ENCODE measurements at places on chromosomes 4 and X.

DNA sequence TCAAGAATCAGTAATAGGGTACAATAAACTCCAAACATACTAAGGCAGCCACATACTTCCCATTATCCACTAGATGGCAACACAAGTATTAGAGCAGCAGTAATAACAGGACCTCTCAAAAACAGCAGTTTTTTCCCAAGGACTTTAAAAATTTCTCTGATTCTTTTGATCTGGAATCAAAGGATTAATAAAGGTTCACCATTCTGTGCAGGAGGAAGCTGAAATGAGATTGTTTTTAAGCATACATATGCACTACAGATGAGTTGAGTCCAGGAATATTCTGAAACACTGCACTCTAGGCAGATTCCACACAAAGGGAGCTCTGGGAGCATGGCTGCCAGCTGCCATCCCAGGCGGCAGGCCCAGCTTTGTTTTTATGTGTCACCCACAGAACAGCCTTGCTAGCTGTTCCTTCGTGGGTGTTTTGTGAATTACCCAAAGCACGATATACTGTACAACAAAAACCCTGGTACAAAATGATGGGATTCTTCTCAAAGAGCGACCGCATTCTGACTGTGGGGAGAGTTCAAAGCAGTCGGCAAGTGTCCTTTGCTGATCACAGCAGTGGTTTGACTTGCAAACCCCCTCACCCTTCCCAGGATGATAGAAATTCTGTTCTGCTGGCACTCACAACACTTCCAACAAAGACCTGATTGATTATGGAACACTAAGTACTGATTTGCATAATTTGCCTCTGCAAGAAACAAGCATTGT, 61.0 kb downstream of the STX18 start:
- no peak for DNase-seq

DNA sequence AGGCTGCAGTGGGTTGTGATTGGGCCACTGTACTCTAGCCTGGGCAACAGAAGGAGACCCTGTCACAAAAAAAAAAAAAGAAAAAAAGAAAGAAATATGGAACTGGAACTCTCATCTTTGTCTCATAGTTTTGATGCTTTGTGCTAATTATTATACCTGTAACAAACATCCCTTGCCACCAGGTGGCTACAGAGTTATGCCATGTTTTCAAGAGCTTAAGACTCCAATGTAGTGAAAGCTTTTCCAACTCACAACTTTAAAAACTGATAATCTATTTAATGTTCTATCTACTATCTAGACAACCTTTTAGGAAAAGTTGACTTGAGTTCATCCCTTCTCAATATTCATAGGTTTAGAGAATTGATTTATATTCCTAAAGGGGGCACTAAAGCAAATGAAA, 42.4 kb downstream of the HTR2C start:
- DNase-seq, result no peak

- no peak for DNase-seq
Observed at GRCh38 chrX:16429406-16429805, 220.6 kb upstream of the S100G start.

DNA sequence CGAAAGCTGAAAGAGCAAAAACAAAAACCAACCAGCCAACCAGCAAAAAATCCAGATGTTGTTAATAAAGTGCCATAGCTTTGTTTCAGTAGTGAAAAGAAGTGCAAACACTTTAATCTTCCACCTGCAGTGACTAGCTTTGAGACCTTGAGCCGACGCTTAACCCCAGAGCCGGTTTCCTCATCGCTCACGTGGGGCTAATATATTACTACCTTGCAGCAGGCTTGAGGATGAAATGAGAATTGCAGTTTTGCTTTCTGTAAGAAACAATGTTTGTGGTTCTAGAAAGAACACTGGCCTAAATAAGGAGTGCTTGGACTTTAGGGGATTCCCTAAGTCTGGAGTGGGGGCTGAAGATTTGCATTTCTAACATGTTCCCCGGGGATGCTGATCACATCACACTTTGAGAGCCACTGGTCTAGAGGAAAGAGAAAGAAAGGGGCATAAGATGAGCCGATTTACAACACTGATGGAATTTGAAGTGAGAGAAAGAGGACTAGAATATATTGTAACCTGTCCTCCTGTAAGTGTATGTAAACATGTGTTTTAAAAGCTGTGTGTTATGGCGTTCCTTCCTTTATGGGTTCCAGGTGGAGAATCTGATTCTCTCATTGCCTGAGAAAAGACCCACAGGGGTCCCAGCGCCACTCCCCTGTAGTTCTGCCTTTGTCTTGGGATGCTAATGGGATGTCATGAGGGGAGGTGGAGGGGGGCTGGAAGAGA, 1.4 kb downstream of the FGF2 start:
- DNase-seq, result peak; percentile 35

GRCh38 chrX:150063138-150063518, 124.8 kb upstream of the EOLA2 start:
- DNase-seq, result no peak

DNA sequence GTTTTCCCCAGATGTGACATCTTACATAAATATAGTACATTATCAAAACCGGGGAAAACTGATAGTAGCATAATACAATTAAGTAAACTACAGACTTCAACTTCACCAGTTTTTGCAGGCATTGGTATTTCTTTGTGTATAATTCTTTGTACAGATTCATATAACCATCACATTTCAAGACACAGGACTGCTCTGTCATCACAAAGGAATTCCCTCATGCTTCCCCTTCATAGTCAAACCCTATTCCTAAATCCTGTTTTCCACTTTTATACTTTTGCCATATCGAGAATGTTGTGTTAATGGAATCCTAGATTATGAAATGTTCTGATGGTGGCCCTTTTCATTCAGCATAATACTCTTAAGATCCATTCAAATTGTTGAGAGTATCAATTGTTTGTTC, 36.0 kb downstream of the STIM2 start:
- no peak for DNase-seq

- no peak for DNase-seq
Observed at GRCh38 chrX:147803948-147804347, 107.8 kb upstream of the FMR1 start.

DNA sequence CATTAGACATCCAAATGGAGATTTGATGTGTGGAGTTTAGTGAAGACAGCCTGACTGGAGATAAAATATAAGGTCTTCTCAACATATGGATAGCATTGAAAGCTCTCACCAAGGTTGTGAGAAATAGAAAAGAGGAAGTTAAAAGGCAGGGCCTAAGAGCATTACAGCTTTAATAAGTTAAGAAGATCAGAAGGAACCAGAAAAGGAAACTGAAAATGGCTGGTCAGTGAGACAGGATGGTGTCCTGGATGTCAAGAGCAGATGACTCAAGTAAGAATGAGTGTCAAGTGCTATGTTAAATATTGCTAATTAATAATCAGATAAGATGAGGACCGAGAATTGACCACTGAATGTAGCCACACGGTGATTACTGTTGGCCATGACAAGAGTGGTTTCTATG, 642.9 kb downstream of the STPG2 start:
- DNase-seq, result no peak

DNA sequence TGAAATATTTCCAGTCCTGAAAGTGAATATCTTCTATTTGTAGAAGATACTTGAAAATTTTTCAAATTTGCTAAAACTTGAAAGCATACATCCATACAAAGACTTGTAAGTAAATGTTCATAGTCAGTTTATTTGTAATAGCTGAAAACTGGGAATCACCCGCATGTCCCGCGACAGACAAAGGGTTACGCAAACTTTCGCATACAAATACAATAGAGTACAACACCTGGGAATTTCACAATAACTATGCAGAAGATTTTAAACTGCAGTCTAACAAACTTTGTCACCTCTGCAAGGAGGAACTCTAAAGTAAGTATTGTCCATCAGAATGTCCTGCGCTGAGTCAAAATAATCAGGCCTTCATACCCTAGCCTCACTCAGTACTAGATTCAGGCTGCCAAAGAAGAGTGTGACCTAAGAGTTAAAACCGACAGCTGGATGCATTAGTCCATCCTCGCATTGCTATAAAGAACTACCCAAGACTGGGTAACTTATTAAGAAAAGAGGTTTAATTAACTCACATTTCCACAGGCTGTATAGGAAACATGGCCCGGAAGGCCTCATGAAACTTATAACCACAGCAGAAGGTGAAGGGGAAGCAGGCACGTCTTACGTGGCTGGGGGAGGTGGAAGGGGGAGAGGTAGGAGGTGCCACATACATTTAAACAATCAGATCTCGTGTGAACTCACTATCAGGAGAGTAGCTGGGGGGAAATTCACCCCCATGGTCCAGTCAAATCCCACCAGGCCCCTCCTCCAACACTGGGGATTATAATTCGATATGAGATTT, 60.4 kb downstream of the MMRN1 start:
- DNase-seq, result no peak

GRCh38 chr4:106471151-106471550, 102.6 kb upstream of the GIMD1 start:
- DNase-seq, result no peak

- no peak for DNase-seq
Observed at GRCh38 chrX:123331859-123332258, 147.8 kb downstream of the GRIA3 start.

- no peak for DNase-seq
Observed at GRCh38 chrX:24133312-24133711, 16.2 kb upstream of the ZFX start.

- DNase-seq, result no peak
Observed at GRCh38 chrX:67610282-67610681, 66.5 kb downstream of the AR start.

DNA sequence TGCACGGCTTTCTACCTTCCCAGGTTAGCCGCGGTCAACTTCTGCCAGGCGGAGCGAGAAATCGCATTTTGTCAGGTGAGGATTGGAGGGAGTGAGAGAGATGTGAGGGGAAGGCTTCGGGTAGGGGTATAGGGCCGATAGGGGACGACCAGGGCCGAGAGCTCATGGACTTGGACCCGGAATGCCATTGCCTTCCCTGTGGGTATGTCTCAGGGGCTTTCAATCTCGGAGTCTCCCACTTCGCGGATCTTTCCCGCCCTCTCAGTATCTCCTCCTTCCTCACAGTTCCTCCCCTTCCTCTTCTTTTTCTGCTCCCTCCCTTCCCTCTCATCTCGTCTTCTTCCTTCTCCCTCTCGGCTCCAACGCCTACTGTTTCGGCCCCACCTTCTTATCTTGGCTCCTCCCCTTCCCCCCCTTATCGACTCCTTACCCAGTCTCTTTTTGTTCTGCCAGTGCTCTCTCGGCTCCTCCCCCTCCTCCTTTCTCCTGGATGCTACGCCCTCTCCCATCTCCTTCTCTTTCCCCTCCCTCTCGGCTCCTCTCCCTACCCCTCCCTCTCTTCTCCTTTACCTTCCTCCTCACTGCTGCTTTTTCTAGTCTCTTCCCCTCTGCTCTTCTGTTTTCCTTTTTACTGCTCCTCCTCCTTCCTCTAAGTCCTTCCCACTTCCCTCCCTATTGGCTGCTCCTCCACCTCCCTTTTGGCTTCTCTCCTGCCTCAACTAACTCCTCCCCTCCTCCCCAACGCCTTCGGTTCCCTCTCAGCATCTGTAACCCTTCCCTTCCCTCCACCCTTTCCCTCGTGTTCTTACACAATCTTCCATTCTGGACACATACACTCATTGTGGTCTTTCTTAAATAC, 29.4 kb upstream of the RBMX start:
- DNase-seq, result peak; percentile 88

GRCh38 chr4:87916626-87917025, 58.9 kb upstream of the SPP1 start:
- no peak for DNase-seq

- DNase-seq, result no peak
Observed at GRCh38 chrX:112254896-112255295, 172.3 kb upstream of the TRPC5 start.

DNA sequence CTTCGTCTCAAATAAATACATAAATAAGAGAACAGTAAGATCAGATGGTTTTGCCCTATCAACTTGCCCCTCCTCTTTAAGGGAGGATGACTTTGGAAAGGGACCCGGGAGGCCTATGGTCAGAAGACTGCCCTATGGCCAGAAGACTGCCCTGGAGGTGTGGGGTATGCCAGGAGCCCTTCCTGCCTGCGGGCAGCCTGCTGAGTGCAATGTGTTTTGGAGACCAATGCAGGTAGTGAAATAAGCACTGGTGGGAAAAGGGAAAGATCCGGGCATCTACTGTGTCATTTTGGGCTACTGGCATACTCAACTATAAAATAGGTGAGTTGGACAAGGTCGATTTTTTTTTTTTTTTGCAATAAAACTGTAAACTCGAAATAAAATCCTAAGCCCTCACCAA, 129.8 kb upstream of the SLC34A2 start:
- DNase-seq, result no peak

GRCh38 chr4:827209-828081, 1.5 kb upstream of the CPLX1 start:
- no peak for DNase-seq

GRCh38 chrX:37759351-37759750, 20.5 kb upstream of the CYBB start:
- no peak for DNase-seq

DNA sequence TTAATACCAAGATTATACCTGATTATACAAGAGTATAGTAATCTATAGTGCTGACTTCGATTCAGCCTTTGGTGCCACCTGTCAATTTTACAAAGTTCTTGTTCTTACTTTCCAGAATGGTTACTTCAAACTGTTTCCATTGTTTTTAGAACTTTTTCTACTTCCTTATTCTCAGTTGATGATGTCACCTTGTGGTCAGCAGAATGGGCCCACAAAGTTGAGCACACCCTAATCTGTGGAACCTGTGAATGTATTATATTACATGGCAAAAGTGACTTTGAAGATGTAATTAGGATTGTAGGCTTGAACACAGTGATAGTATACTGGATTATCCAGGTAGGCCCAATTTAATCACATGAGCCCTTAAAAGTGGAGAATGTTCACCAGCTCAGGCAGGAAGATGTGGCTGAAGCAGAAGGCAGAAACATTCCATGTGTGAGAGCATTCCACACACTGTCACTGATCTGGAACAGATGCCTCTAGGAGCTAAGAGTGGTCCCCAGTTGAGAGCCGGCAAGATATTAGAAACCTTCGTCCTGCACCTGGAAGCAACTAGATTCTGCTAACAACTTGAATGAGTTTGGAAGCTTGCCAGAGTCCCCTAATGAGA, 6.3 kb upstream of the SGMS2 start:
- DNase-seq, result no peak

DNA sequence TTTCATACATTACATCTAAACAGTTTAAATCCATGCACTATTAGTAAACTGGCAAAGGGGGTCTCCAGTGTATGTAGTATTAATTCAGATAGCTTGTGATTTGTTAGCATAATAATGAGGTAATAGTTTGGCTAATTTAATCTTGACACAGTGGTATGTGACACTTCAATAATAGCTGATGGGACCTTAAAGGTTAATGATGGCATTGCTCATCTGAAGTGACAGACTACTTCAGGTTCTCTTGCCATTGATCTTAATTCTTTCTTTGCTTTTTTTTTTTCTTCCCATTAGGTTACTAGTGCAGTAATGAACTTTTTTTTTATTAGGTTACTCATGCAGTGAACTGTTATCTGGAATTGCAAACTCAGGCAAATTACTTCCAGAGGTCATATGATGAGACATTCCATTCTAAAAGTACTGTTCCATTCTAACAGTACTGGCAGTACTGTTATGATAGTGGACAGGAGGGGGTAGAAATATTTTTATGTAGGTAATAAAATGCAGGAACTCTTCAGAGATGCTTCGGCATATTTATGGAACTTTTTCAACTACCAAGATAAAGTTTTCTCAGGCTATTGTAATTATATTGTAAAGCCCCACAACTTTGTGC, 911.3 kb upstream of the LCORL start:
- no peak for DNase-seq

All from NCI-H446 treated with DMSO at 0.1 percent for 48 hours (cell line).